ENCODE measurements at places on chromosomes 7 and 10.

- peak; percentile 66 for DNase-seq
Measured at GRCh38 chr7:134750083-134751062, 29.1 kb upstream of the CALD1 start.

DNA sequence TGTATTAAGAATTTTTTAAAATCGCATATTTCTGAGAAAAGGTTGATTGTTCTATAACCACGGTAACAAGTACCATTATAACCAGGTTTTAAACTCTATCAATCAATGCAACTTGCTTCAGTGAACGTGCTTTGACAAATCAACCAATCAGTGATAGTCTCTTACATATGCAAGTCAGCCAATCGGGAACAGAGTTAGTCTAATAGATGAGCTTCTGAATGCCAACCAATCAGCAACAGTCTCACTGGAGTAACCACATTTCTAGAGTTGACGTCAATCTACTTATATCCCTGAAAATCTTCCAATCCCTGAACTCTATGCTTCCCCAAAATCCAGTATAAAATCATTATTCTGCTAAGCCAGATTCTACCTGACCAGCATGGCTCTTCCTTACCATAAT, 44.7 kb upstream of the TRUB1 start:
- DNase-seq: no peak

- no peak for DNase-seq
Measured at GRCh38 chr10:116437076-116437692, 9.5 kb downstream of the PNLIPRP3 start.

GRCh38 chr7:154178895-154179294, 126.7 kb downstream of the DPP6 start:
- DNase-seq: no peak

DNA sequence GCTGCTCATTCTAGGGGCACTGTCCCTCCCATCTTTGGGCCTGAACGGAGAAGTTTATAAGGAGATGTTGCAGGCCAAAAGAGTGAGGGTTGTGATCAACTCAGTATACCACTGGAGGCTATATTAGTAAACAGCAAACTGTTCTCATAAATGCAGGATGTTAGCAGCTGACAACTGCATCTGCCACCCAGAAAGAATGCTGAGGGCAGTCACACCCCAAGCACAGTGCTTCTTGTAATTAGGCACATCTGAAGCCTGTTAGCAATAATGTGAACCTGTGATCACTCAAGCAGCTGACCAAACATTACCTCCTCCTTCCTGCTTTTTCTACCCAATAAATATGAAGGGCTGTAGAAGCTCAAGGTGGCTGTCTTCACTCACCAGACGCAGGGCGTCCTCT, 38.4 kb upstream of the ZNF138 start:
- no peak for DNase-seq

- no peak for DNase-seq
Measured at GRCh38 chr7:90955641-90956207, 308.5 kb upstream of the FZD1 start.

DNA sequence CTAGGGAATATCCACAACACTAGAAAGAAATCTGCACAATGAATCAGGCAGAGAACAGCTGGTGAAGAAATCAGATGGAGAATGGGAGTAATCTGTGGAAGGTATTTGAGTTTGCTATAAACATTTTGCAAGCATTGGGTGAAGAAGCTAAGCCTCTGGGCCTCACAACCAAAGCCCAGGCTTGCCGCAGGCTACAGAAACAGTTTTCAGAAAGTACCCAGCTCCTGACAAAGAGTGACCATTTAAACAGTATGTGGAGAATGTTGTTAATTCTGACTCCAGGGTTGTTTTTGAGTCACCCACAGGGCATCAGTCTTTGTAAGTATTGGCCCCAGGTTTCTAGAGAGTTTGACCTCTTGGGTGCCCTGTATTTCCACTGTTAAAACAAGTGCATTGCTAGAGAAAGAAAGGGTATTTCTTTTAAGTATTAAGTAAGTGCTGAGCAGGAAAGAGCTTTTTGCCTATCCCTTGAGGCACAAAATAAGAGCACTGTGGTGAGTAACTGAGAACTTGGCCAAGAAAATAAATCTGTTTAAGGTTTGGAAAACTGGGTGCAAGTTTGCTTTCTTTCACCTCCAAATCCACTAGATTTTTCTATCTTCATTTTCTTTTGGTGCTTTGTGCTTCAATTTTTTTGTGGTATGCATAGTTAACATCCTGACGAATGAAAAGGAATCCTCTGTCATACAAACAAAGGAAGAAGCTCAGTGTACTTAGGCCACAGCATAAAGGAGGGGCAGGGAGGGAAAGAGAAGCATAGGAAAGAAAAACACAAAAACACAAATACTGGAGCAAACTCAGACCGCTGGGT, 691.8 kb downstream of the SUGCT start:
- DNase-seq: no peak

GRCh38 chr7:2660359-2661095, 27.5 kb upstream of the AMZ1 start:
- no peak for DNase-seq

- DNase-seq: no peak
Measured at GRCh38 chr7:24827589-24827988, 70.3 kb upstream of the GSDME start.

DNA sequence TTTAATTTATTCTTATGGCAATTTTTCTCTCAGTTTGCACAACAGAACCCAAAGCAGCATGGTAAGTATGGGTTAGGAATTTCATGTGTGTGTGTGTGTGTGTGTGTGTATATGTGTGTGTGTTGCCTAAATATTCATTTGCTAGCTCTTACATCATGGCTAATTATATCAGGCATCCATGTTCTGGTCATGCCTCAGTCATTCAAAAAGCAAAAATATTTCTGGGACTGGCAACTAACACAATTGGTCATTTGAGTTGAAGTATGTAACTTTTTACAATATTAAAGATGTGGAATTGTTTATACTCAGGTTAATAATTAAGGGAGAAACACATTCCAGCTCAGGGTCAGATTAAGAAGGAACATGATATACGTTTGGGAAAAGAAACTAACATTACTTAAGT, 67.6 kb upstream of the PHYHIPL start:
- DNase-seq: no peak

- no peak for DNase-seq
Measured at GRCh38 chr7:18939771-18940592, 177.5 kb downstream of the TWIST1 start.

- no peak for DNase-seq
Measured at GRCh38 chr10:94353336-94353735, 9.4 kb downstream of the NOC3L start.

DNA sequence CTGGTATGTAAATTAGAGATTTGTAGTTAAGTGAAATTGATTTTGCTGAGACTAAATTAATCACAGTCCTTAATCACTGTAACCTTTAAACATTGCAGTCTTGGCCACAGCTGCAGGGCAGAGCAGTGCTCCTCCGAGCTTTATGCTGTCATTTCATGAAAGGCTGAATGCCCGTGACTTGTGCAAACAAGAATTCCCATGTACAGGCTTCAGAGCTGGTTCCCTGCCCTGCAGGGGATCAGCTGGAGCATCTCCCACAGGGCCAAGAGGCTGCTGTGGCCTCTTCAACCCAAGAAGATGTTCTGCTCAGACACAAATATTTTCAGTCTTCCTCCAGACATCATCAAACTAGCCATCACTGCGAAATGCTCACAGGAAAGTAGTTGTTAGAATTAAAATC, 419.1 kb downstream of the AUTS2 start:
- DNase-seq: no peak

- no peak for DNase-seq
Measured at GRCh38 chr10:79406683-79407422, 38.6 kb downstream of the ZCCHC24 start.

DNA sequence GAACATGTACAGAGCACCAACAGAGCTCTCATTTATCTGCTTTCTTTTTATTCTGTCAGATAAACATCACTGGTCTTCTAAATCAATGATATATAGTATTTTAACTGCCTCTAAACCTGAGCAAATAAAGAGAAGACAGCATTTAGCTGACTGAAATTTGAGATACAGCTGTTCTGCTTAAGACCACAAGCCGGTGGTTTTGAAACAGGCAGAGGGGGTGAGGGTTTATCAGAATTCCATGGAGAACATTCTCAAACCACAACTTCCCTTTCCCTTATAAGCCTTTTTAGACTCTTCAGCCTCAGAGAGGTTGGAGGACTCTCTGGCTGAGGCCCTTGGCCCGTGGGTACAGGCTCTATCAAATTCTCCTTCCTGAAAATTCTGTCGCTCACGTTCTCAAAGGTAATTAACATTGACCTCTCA, 87.4 kb upstream of the RSU1 start:
- DNase-seq: no peak

GRCh38 chr10:32151871-32152270, 95.6 kb upstream of the KIF5B start:
- no peak for DNase-seq

DNA sequence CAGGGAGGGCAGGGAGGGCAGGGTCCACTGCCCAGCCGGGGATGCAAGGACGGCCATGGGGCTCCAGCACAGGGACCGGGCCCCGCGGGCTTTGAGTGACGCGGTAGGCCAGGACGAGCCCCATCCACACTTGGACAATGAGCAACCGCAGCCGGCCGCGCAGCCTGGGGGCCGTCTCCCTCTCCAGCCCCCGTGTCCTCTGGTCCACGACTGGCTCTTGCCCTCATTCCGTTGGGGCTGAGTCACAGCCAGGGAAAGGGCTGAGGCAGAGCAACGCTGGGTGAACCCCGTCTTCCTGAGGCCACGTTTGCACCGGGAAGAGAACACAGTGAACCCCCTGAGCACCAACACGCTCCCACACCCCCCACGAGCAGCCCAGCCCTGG, 23.7 kb downstream of the SHH start:
- no peak for DNase-seq

DNA sequence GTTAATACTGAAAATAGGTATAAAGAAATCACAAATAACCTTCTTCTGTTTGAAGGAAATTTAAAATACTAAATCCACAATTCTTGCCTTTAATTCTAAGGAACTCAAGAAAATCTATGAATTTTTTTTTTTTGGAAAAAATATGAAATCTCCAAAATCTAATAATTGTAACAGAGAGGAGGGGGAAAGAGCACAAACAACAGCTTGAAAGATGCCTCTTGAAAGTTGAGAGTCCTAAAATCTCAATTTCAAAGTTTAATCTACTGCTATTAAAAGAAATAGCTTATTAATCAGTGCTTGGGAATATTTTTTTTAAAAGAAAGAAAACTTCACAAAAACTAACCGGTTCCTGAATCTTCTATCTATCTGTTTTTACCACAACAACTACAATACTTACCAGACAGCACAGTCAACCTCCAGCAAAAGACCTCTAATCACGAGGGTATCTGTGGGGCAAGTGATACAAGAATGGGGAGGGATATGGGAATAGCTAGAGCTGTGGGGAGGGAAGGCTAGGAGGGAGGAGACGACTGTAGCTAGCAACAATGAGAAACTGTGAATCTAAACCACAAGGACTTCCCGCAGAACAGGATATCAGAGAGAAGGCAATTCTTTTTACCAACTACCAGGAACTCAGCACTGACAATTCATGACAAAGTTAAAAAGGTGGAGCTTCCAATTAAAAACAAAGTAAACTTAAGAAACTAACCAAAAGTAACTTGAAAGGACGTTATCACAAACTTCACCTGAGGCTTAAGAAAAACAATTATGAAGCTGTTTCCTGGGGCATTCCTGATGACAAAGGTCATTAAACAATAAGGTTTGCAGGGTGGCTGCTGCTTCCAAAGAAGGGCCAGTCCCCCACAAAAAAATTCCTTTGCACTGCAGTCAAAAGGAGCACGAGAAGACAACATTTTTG, at the start of gene USP54:
USP54 (minus strand) TSS at position 462 of the 919 bp plus-strand sequence. CDS start 15,684 bp downstream, outside the sequence.
- no peak for DNase-seq

- no peak for DNase-seq
Measured at GRCh38 chr10:112564337-112564736, 117.3 kb downstream of the VTI1A start.

DNA sequence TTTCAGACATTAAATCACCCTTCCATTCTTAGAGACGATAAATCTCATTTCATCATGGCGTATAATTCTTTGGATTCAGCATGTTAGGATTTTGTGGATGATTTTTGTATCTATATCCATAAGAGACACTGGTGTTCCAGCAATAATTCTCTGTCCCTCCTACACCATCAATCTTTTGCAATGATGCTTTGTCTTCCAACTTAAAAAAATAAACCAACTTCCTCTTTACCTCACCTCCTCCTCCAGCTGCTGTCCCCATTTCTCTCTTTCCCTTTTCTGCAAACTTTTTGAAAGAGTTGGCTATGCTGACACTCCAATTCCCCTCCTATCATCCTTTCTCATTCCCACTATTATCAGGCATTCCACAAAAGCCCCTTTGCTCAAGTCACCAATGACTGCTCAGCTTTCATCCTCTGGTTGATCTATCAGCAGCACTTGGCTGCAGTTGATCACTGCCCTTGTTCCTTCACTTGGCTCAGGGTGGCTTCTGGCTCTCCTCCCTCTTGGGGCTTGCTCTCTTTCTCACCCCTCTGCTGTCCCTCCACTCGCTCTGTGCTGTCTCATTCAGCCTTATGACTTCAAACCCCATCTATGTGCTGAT, 130.0 kb downstream of the ARHGAP22 start:
- no peak for DNase-seq
